ENCODE measurements at places on chromosomes 5 and 9.

GRCh38 chr5:102701748-102702147 is 53.4 kb upstream of the PAM start:
- no peak for DNase-seq

DNA sequence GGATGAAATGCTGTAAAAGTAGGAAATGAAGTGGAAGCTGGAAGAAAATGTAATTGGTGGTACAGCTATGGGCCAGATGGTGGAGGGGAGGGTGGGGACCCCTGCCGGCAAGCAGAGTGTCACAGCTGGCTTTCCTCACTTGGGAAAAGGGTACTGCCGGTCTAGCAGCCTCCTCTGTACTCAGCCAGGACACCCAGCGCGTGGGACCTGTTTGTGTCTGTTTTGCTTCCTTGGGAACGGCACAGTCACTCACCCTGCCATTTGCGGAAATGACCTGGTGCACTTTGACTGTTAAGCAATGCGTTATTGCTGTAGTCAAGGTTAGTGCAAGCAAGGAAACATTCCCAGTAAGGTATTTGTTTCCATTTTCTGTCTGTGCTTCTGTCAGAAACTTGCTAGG is 10.1 kb downstream of the TMEM252 start:
- no peak for DNase-seq

DNA sequence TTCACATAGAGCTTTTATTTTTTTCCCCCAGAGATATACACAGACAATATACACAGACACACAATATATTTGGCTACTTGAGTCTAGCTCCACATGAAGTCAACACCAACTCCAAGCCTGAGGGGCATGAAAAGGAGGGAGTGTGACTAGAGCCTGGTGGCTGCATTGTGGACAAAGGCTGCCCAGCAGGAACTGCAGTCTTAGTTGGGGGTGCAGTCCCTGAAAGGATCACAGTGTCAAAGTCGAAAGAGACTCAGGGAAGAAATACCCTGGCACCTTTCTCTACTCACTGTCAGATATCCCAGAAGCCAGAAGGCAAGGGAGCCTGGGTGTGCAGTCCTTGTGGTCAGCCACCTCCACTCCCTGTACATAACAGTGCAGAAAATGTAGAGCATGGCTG is 231.6 kb upstream of the RPS23 start:
- no peak for DNase-seq

- peak; percentile 55 for DNase-seq
Measured at GRCh38 chr5:30099634-30100033, 1093.9 kb upstream of the CDH6 start.

DNA sequence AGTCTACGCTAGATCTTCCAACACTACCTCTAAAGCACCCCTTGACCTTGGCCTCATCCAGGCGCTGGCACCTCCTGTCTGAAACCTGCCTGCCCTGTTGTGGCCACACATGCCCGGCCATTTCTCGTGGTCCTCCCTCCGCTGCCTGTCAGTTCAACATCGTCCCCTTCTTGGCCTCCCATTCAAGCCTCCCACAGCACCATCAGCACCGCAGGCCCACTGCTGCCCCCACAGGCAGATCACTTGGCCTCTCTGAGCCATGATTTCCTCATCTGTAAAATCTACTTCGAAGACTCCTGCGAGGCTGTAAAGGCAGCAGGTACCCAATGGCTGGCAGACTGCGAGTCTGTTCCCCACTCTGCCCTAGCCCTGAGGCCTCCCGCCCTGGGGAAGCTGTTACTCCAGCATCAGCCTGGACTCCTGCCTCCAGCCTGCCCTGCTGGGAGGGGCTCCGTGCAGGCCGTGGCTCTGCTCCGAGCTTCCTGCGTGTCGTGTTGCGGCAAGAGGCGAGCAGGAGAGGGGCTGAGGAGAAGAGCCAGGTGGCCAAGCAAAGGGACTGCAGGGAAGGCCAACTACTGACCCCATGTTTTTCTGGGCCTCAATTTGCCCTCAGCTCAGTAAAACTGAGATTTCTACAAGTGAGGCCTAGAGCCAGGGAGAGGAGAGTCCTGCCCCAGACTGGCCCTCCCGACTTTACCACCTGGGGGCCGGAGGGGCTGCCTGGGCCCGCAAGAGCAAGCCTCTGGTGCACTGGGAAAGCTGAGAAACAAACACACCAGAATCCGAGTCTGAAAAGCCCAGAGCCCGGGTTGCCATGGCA is 70.5 kb upstream of the LRRTM2 start:
- no peak for DNase-seq

GRCh38 chr5:132459031-132459982 is 31.3 kb downstream of the IRF1 start:
- DNase-seq, result no peak

Measured in HTR-8/SVneo (cell line).